Muscle of leg (tissue), 16 donors: ENCODE measurements at places on chromosomes 7 and 10. TPM values are rescaled to one million over a fixed set of nuclear protein-coding genes. Genes with fewer than 3 reads are reported as not detected.

DNA sequence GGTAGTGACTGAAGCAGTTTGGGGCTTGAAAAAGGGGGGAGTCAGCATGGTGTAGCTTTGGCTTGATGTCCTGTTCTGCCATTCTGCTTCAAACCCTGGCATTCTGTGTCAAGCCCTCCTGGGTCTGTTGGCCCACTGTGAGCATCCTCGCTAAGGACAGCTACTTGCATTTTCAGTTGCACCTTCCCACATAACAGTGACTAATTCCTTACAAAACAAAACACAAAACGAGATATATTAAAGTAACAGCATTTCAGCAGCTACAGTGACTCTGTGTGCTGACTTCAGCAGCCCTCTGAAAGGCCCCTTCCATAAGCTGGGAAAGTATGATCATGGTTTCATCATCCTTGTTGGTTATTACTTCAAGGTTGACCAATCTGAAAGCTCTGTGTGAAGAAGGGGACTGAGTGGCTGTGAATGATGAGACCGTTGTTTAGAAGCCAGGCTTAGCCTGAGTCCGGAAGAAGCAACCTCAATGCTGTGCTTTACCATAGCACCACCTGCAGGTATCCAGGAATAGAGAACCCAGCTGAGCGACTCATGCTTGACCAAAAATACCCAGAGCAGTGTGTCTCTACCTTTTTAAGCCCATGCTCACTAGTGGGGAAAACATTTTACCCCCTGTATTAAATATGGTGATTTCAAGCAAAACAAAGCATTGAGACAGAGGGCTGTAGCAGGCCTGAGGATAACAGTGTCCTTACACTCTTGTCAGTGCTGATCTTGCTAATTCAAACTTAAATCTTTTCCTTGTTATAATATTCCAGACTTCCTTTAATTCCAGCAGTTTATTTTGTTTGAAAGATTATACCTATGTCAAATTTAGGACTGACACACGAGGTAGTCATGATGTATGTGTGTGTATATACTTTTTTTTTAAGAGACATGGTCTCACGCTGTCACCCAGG is 42.6 kb upstream of the CC2D2B start:
- peak; percentile 75 for DNase-seq

GRCh38 chr7:130998993-130999602 is 265.1 kb upstream of the KLF14 start:
- no peak for DNase-seq

- peak; percentile 96 for DNase-seq
These were observed 448.1 kb downstream of the SORCS1 start for GRCh38 chr10:106716381-106716780.

Gene MNX1
- not detected for total RNA-seq

Gene ASIC3
- total RNA-seq, result 1.3 TPM

GRCh38 chr7:98745722-98746318 is 124.0 kb downstream of the TMEM130 start:
- DNase-seq, result peak; percentile 50

GRCh38 chr10:67839951-67840350 is 2.0 kb upstream of the DNAJC12 start:
- DNase-seq, result no peak

DNA sequence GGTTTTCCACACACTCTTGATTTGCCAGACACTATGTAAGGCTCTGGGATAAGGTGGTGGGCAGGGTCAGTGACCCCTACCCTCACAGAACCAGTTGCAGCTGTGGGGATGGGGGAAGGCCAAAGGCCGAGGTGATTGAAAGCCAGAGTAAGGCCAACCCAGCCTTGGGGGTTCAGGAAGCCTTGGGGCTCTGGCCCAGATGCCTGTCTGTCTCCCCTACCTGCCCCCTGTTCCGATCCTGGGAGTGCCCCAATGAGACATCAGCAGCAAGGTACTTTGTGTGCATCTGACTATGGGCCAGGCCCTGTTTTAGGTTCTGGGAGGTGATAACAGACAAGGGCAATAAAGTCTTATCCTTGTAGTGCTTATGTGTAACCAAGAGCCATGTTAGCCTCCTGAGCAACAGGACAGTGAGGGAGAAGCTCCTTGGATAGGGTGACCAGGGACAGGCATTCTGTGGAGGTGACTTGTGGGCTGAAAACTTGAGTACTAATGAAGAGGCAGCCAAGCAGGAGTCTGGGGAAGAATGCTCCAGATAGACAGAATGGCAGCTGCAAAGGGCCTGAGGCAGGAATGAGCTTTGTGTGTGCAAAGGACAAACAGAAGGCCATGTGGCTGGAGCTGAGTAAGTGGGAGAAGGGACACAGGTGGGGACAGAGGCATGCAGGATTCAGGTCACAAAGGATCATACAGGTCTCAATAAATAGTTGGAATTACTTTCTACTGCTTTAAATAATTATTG is 35.4 kb downstream of the TSPAN14 start:
- no peak for DNase-seq

GRCh38 chr7:95881597-95881996 is 109.2 kb downstream of the DYNC1I1 start:
- DNase-seq, result no peak

- no peak for DNase-seq
These were observed 704.0 kb upstream of the LRRN3 start for GRCh38 chr7:110386913-110387312.

DNA sequence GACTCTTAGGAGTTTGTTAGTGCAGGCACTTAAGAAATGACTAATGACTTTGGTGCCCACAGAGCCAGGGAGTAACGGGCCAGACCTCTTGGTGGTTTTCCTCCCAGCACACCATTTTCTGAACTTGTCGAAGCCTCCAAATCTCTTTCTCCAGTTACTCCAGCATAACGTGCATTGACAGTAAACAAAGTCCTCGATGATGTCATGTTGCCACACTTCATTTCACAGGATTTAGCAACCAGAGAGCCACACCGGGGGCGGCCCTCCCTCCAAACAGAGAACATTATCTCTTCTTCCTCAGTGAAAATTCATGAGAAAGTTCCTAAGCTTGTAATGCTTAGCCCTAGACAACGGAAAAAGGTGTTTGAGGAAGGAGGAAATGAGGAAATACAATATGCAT is 4.0 kb upstream of the SVOPL start:
- no peak for DNase-seq

GRCh38 chr7:144024213-144024612 is 24.1 kb downstream of the OR6B1 start:
- DNase-seq, result no peak

- DNase-seq, result peak; percentile 44
These were observed 156.9 kb upstream of the PCBD1 start for GRCh38 chr10:71045204-71045809.

GRCh38 chr7:36064676-36065075 is 88.4 kb upstream of the EEPD1 start:
- no peak for DNase-seq

DNA sequence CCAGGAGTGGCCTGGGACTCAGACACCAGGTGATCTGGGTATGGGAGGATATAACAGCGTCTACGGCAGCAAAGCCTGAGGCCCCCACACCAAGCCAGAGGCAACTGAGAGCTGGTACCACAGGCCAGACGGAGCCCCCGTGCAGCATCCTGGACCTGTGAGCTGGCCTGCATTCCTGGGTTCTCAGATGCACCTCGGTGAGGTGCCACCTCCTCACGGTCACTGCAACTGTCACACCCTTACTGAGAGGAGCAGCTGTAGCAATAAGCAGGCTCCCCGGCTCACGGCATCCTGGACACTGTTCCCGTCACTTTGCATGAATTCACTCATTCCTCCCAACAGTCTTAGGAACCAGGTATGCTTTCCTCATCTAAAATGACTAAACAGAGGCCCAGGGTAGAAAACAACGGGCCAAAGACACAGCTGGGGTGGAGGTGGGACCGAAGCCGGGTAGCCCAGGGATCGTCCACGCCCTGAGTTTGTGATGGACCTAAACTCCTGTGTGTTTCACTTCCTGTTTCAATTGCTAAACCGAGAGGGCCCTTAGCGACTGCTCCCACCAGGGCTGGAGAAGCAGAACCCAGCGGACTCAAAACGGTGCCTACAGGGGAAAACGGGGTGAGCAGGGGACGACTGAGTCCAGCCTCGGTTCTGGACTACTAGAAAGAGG is 98.7 kb downstream of the CTBP2 start:
- DNase-seq, result no peak

Gene CPVL
- 24.8 TPM for total RNA-seq

Gene HIPK2
- 6.6 TPM for total RNA-seq

GRCh38 chr10:50641626-50642025 is 17.9 kb upstream of the SGMS1 start:
- no peak for DNase-seq

Gene FMC1
- 21.1 TPM for total RNA-seq

DNA sequence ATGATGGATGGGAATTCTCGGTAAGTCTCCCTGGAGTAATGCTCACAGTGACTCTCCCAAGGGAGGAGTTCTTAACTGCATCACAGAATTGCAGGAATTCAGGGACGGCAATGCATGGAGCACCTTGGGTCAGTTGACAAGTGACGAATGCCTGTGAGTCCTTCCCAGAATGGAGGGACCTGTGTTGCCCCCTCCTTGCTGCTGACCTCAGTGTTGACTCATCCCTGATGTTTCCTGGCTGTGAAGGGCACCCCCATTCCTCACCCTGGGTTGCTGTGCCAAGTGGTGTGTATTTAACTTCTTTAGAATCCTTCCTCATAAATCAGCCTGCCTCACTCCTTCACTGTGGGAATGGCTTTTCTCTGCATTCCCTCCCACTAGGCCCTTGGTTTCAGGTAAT is 98.9 kb downstream of the LRMDA start:
- DNase-seq, result no peak

Gene CALHM3
- total RNA-seq, result not detected

DNA sequence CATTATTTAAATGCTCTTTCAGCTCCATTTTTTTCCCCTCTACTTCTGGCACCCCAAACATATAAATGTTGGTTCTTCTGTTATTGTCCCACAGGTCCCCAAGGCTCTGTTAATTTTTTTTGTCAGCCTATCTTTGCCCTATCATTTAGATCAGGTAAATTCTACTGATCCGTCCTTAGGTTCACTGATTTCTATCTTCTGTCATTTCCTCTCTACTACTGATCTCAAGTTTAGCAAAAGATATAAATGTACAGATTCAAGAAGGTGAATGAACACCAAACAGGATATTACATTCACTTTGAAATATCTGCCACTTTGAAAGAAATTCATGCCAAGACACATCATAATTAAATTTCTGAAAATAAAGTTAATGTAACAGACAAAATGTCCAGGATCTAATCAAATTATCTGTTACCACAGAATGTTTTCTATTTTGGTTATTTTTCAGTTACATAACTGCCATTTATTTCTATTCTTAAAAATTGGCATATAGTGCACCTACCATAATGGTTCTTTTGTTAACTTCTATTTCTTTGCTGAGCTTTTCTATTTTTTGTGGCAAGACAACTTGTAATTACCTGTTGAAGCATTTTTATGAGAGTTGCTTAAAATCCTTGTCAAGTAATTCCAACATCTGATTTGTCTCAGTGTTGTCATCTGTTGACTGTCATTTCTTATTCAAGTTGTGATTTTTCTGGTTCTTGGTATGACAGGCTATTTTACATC is 12.1 kb upstream of the CUBN start:
- no peak for DNase-seq

DNA sequence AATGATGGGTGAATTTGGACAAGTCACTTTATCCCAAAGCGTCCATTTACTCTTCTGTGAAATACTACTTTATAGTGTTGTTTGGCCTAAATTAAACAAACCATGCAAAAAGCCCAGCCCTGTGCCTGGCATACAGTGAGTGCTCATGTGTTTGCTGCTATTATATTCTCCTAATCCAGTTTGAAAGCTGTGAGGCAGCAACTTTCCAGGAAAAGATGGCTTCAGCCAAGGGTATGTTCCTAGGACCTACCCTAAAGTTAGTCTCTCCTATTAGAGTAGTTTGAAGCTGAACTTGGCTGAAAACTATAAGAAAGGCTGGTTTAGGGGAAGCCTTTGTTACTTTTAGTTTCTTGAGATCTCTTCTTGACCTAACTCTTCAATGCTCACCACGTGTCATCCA is 19.9 kb downstream of the ACSL5 start:
- no peak for DNase-seq

DNA sequence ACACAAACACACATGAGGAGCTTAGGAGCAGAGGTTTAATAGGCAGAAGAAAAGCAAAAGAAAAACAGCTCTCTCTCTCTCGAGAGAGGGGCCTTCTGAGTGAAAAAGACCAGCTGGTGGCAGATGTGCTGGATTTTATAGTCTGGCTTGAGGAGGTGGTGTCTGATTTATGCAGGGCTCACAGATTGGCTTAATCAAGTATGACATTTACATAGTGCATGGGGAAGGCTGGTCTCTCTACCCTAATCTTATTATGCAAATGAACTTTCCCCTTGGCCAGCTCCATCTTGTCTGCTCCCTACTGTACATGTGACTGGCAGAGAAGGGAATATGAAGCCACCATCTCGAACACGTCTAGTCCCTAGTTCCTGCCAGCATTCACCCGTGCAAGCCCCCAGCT is 219.5 kb upstream of the ZNF804B start:
- DNase-seq, result peak; percentile 26

GRCh38 chr7:98288064-98288823 is 6.8 kb downstream of the BRI3 start:
- peak; percentile 18 for DNase-seq

DNA sequence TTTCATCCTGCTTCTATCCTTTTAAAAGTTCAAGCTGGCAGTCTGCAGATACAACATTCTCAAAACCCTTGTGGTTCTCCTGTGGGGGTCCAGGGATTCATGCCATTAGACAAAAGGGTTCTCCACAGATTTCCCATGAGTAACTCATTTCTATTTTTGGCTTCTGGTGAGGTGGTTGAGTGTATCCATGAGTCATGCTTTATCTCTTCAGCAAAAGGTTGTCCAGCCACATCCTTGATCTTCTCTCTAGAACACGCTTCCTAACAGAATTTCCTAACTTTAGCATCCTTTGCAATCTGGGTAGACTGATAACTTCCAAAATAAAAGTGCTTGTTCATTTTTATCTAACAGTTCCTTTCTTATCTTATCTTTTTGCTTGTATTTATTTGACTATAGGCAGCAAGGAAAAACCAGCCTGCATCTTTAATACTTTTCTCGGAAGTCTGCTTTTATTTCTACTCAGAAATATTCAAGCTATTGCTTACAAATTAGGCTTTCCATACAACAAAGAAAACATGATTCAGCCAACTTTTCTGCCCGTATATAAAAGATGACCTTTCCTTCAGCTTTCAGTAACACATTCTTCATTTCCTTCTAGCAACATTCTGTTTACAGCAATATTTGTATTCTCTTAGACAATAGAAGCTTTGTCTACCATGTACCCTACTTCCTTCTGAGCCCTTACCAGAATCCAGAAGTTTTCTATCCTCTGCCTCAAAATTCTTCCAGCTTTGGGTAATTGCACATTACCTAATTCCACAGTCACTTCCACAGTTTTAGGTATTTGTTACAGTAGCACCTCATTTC is 79.3 kb upstream of the IL6 start:
- DNase-seq, result no peak

DNA sequence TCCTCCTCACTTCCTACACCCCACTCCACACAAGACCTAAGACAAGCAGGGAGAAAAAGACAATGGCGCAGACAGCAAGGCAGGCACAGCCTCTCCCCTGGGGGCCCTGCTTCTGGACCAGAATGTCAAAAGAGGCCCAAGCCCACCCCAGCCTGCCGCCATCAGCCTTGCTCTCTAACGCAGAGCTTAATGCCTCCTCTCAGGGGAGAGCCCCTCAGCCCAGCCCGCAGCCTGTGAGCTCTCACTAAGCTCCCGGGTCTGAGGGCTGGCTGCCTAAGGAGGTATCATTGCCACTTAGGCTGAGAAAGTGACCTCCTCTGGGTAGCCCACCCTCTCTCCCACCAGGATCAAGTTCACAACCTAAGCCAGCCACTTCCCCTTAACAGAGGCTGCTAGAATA is 16.7 kb downstream of the SLIT1 start:
- DNase-seq, result no peak
